ENCODE measurements at places on chromosomes 4 and X. TPM values are rescaled to one million over a fixed set of nuclear protein-coding genes. Genes with fewer than 3 reads are reported as not detected.

CXCL5 gene
- total RNA-seq: 0.58 TPM

XAGE1A gene
- not detected for total RNA-seq

ATP5ME gene
- total RNA-seq: 236 TPM

CSAG2 gene
- total RNA-seq: not detected

DNA sequence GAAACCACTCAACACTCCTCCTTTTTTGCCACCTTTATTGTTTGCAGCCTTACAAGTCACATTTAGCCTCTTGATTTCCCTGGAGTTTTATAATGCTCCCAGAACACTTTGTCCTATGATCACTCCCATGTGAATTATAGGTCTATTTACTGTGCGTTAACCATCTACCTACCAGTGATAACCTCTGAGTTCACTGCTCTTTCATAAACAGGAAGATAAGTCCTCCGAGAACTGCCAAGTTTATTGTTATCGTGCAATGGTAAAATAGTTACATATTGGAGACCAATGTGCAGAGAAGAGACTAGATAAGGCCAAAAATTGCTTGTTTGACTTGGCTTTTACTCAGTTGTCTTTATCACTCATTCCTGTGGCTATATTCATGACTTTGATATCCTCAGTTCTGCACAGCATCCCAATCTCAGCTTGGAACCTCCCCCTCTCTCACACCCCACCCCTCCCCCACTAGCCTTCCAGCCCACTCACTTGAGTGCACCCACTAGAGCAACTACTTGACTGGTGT lies 12.9 kb upstream of the NUDT9 start:
- DNase-seq: no peak

GPR143 gene
- 7.1 TPM for total RNA-seq

- DNase-seq: no peak
These were observed 82.5 kb upstream of the AFF2 start for GRCh38 chrX:148417934-148418333.
